ENCODE measurements at places on chromosomes 2 and 18.

DNA sequence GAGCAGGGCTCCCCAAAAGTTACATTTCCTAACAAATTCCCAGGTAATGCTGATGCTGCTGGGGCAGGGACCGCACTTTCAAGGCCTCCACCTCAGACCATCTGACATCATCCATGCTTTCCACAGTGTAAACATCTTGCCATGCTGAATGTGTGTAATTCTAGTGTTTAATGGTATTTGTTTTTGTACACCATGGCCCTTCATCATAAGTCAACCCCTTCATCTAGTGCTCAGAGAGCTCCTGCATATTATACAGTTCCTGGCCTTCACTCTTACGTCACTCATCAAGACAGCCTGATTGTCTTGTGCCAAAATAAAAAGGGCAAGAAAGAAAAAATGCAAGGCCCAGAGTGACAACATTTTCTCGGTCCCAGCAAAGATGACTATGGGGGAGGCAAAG is 77.5 kb upstream of the ZFP36L2 start:
- DNase-seq, result no peak

DNA sequence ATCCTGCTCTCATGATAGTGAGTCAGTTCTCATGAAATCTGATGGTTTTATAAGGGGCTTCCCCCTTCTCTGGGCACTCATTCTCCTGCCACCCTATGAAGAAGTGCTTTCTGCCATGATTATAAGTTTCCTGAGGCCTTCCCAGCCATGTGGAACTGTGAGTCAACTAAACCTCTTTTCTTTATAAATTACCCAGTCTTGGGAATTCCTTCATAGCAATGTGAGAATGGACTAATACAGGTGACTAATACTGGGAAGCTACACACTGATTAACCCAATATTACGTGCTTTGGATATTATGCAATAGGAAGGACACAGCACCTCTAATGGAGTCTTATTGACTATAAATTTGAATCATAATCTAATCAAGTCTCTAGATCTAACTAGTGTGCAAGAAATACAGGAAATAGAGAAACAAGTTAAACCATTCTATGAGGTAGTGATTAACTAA is 107.2 kb upstream of the ETAA1 start:
- no peak for DNase-seq

DNA sequence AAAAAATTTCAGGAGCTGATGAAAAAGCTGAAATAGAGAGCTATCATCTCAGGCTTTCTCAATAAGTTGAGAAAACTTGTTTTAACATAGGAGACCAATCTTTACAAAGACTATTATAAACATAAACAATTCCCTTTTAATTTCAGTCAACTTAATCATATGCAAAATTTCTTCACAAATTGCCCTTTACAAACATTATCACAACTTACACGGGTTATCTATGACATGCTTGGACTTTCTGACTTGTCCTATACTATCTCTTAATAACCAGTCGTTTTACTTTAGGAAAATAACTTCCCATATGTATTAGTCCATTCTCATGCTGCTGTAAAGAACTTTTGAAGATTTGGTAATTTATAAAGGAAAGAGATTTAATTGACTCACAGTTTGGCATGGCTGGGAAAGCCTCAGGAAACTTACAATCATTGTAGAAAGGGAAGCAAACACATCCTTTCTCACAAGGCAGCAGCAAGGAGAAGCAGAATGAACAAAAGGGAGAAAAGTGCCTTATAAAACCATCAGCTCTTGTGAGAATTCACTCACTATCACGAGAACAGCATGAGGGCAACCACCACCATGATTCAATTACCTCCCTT is 1583.7 kb upstream of the CELF4 start:
- DNase-seq, result no peak

DNA sequence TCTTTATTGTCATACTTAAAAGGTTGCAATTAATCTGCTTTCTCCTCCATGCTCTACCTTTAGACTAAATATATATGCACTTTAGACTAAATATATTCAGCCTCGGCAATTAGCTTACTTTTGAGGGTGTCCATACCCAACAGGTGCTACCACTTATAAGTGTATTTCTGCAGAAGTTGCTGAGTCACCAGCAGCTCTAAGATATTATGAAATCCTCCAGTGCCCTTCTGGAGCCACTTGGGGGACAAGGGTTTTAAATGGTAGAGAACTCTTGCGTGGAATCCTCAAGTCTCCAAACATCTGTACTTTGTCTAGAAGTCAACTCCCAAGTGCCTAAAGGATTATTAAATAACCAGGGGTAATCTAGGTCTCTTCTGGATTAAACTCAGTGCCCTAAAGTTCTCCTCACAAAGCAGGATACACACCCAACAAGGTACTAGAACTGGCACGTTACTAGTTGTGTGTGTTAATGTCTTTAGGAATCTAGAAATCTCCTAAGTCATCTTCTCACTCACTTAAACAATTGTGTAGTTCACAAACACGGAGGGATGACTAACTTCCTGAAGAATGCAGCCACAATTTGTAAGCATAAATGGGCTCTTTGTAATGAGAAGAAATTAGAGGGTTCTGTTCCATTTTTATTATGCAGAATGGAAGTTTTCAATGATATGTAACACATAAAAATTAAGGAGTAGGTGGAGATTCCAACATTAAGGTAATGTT is 159.7 kb downstream of the CD226 start:
- peak; percentile 29 for DNase-seq

- DNase-seq, result peak; percentile 95
These were observed 61.6 kb downstream of the MFSD6 start for GRCh38 chr2:190469771-190470170.

DNA sequence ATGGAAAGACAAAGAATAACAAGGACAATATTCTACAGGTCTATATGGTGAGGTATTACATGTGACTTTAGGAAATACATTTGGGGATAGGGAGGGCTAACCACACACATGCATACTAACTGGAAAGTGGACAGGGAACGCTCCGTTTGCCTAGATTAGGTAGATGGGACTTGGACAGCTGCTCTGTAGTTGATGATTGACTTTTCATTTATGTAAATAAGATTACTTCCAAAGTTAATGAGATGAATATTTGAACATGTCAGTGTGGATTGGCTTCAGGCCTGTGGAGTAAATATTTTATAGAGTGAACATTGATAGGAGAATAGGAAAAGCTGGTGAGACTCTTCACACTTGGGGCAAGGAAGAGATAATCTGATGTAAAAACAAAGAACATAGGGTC is 142.0 kb downstream of the NCK2 start:
- no peak for DNase-seq

DNA sequence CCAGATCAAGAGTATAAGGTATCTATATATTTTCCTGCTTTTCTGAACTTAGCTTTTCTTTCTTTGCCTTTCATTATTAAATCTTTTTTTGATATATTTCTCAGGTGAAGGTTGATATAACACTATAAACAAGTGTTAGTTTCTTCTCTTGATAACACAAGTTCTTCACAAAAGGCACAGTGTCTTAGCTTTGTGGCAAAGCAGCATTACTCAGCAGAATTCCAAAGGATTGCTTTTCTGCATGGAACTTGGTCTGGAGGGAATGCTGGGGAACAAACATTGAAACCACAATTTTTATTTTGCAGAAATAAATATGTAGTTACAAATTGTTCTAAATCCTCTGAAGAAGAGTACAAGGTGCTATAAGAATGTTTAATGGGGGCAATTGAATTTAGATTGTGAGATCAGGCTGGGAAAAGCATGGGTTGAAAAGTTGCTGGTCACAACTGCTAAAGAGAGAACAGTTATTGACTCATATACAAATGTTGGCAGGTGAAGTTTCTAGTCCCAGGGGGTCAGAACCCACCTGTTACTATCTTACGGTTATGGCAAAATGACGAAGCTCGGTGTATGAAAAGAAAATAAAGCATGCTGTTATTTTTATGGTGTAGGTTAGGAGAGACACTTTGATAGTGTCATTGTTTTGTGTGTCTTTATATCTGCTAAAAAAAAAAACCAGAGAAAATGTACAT is 68.2 kb downstream of the UBR3 start:
- DNase-seq, result no peak

- no peak for DNase-seq
These were observed 745.8 kb upstream of the CHAC2 start for GRCh38 chr2:53021828-53022227.

DNA sequence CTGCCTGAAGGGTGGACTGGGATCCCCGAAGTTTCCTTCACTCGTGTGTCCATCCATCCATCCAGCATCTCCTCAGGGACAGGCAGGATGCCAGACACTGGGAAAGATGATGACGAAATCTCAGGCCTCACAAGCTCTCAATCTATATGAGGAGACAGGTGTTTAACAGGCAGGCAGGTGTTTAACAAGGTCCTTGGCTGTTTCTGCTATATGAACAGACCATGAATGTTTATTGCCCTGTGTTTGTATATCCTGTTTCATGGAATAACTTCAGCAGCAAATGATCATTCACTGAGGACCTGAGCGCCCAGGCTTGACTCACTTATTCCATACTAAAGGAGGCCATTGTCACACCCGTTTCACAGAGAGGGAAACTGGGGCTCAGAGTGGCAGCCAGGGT is 685.8 kb upstream of the HS6ST1 start:
- no peak for DNase-seq
